WTC11 (cell line): ENCODE measurements at places on chromosomes 16 and 17.

DNA sequence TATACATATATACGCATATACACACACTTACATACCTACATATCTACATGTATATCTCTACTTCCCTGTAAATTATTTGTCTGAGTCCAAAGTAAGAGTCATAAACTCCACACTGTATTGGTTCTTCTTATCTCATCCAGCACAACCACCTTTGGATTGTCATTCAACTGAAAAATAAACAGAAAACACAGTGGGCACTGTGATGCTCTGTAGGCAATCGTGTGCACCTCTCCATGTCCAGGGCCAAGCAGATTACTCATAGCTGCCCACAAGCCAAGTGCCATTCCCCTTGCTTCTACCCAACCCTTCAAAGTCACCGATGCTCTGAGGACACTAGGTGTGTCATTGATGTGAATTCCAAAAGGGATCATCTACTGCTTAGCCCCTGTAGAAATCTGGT is 12.9 kb upstream of the TEKT3 start:
- peaks cover 25% of the 10 kb centered on the region for H3K27me3 ChIP-seq
- H3K27ac ChIP-seq, result no peak overlapping the region
- no peak overlapping the region for H3K4me3 ChIP-seq
- H3K4me1 ChIP-seq, result peaks cover 7% of the 10 kb centered on the region

- no peak for DNase-seq
- no peaks in the 10 kb centered on the region for H3K36me3 ChIP-seq
- H3K4me1 ChIP-seq, result no peaks in the 10 kb centered on the region
- no peak overlapping the region for H3K4me3 ChIP-seq
- H3K27me3 ChIP-seq, result no peaks in the 10 kb centered on the region
- H3K27ac ChIP-seq, result no peak overlapping the region
Measured at GRCh38 chr16:77307426-77308162, 108.4 kb downstream of the SYCE1L start.

DNA sequence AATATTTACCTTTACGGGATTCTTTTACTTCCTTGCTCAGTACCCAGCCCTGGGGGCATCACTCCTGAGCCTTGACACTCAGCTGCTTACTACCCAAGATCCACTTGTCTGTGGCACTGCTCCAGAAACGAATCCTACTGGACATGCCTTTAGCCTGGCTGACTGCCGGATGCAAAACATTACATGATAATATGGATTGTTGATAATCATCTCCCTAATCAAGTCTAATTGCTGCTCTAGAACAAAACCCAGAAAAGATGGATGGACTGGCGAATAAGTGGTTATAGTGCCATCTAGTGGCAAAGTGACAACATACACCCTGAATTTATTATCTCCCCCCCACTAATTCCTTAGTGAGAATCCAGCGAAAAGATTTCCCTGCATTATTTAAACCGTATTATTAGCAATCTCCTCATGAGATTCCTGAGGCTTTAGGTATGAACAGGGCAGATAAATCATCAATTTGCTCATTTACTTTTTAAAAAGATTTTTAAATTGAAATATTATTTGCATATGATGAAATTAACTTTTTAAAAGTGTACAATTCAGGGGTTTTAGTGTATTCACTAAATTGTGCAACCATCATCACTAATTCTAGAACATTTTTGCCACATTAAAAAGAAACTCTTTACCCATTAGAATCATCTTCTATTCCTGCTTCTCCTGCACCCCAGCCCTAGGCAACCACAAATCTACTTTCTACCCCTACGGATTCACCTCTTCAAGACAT is 61.6 kb downstream of the RGS9 start:
- DNase-seq, result no peak
- no peaks in the 10 kb centered on the region for H3K36me3 ChIP-seq
- no peak overlapping the region for H3K27ac ChIP-seq
- H3K4me1 ChIP-seq, result 0 out of 2 replicates have a peak, but pooled peaks cover 3% of the 10 kb centered on the region

DNA sequence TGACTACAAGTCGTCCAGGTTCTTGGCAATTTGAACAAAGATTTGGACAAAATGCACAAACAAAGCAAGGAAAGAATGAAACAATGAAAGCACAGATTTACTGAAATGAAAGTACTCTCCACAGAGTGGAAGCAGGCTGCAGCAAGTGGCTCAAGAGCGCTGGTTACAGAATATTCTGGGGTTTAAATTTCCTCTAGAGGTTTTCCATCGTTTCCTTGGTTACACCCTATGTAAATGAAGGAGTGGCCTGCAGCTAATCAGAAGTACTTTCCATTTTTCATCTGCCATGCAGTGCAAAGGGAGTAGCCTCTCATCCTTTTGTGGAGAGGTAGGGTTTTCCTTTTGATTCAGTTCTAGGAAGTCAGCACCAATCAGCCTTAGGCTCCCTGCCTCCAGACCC is 11.8 kb downstream of the STXBP4 start:
- DNase-seq, result no peak
- H3K4me3 ChIP-seq, result no peak overlapping the region
- H3K27me3 ChIP-seq, result no peaks in the 10 kb centered on the region
- H3K4me1 ChIP-seq, result no peaks in the 10 kb centered on the region

DNA sequence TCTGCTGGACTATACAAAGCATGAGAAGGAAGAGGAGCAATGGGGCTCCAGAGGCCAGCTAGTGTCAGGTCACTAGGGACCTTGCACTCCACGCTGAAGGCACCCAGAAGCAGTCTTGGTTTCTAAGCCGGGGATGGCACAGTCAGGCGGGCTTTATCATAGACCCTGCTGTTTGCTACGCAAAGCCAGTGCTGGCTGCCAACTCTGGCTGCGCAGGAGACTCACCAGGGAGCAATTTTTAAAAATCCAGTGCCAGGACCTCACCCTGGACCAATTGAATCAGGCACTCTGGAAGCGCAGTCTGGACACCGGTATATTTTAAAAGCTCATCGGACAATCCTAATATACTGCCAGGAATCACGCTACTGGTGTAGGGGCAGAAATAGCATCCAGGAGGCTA is 368.5 kb upstream of the XYLT1 start:
- no peak for DNase-seq
- peaks cover 21% of the 10 kb centered on the region for H3K4me1 ChIP-seq
- H3K4me3 ChIP-seq, result no peak overlapping the region
- no peak overlapping the region for H3K27ac ChIP-seq
- H3K27me3 ChIP-seq, result no peaks in the 10 kb centered on the region

- DNase-seq, result no peak
- peaks cover 9% of the 10 kb centered on the region for H3K4me1 ChIP-seq
- no peak overlapping the region for H3K4me3 ChIP-seq
- H3K27ac ChIP-seq, result no peak overlapping the region
Measured at GRCh38 chr16:1356061-1356900, 4.5 kb downstream of the GNPTG start.

- DNase-seq, result no peak
- H3K4me3 ChIP-seq, result no peak overlapping the region
- H3K36me3 ChIP-seq, result no peaks in the 10 kb centered on the region
- H3K27ac ChIP-seq, result no peak overlapping the region
- H3K27me3 ChIP-seq, result no peaks in the 10 kb centered on the region
Measured at GRCh38 chr17:9273428-9274391, 252.4 kb downstream of the NTN1 start.

DNA sequence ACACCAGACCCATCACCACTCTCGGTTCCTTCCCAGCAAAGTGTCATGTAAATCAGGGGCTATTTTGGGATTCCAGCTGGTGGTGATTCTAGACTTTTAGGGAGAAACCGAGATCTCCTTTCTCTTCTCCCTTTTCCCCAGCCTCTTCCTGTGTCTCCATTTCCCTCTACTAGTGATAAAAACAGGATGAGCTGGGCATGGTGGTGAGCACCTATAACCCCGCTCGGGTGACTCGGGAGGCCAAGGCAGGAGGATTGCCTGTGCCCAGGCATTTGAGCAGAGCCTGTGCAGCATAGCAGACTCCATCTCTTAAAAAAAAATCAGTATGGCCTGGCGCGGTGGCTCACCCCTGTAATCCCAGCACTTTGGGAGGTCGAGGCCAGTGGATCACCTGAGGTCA is 6.1 kb downstream of the TBX21 start:
- no peaks in the 10 kb centered on the region for H3K4me1 ChIP-seq
- H3K27me3 ChIP-seq, result peaks cover 42% of the 10 kb centered on the region
- DNase-seq, result no peak

DNA sequence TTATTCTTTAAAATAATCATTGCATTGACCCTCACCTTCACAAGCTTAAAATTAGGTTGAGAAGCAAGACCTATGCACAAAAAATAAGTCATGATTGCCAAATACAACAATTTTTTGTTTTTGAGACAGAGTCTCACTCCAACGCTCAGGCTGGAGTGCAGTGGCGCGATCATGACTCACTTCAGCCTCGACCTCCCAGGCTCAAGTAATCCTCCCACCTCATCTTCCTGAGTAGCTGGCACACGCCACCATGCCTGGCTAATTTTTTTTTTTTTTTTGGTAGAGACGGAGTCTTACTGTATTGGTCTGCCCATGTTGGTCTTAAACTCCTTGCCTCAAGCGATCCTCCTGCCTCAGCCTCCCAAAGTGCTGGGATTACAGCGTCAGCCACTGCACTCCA is 24.2 kb downstream of the ZNF652 start:
- H3K4me3 ChIP-seq, result no peak overlapping the region
- no peaks in the 10 kb centered on the region for H3K27me3 ChIP-seq
- peaks cover 16% of the 10 kb centered on the region for H3K4me1 ChIP-seq
- H3K36me3 ChIP-seq, result no peaks in the 10 kb centered on the region

DNA sequence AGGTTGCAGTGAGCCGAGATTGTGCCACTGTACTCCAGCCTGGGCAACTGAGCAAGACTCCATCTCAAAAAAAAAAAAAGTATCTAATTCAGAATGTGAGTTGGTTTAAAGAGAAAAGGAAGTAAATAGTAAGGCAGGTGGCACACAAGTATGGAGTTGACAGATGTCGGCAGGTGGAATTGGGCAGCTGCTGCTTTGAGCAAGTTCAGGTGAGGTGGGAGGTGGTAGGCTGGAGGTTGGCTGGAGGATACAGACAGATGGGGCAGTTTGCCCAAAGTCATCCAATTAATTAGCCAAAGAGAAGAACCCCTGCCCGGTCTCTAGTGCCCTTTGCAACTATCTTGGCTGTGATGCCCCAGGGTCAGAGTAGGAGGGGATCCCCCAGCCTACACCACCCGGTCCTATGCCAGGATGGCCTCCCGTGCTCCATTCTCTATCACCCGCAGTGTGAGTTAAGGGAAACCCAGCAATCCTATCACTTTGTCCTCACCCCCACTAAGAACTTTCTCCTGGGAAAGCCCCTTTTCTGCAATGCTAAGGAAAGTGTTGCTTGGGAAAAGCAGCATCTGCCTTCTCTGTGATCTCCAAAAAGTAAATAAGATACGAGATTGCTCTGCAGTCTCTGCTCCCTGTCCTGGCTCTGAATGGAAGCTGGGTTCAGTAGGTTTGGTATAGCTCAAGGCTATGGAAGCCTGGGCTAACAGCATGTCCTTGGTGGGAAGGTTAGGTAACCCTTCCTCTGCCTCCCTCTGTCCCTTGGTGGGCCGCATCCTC is 32.2 kb downstream of the SLC12A3 start:
- no peaks in the 10 kb centered on the region for H3K4me1 ChIP-seq
- H3K4me3 ChIP-seq, result no peak overlapping the region
- DNase-seq, result no peak
- no peak overlapping the region for H3K27ac ChIP-seq
- no peaks in the 10 kb centered on the region for H3K27me3 ChIP-seq

GRCh38 chr17:75892556-75893224 is 4.1 kb downstream of the TRIM65 start:
- peaks cover 7% of the 10 kb centered on the region; the same call in 1 of the 2 replicates for H3K36me3 ChIP-seq
- DNase-seq, result no peak
- peaks cover 24% of the 10 kb centered on the region for H3K4me1 ChIP-seq
- no peak overlapping the region for H3K4me3 ChIP-seq
- no peaks in the 10 kb centered on the region for H3K27me3 ChIP-seq

- no peaks in the 10 kb centered on the region for H3K36me3 ChIP-seq
- peaks cover 3% of the 10 kb centered on the region; the same call in 1 of the 2 replicates for H3K27me3 ChIP-seq
- peaks cover 15% of the 10 kb centered on the region for H3K4me1 ChIP-seq
- H3K4me3 ChIP-seq, result peak overlapping the region; percentile 70
Measured at GRCh38 chr17:8894202-8894671, 26.8 kb upstream of the PIK3R6 start.

GRCh38 chr16:30731411-30731810 is 16.8 kb upstream of the PHKG2 start:
- peaks cover 12% of the 10 kb centered on the region for H3K4me1 ChIP-seq
- no peaks in the 10 kb centered on the region for H3K27me3 ChIP-seq
- no peak overlapping the region for H3K4me3 ChIP-seq
- DNase-seq, result no peak
- no peak overlapping the region for H3K27ac ChIP-seq

DNA sequence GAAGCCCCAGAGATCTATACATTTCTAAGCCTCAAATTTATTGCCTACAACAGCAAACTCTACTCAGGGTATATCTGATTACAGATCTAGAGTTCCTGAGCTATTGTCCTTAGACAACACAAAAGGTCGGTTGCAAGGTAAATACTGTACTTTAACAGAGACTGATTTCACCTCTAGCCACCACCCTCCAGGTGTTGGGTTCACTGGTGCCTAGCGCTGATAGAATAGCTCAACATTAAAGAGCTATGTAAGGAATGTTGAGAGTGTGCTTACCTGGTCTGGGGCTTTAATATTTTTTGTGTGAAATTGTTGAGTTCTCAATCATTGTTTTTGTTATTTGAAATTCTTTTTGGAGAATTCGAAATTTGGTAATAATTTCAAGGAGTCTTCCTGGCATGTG is 277.0 kb upstream of the PSMD7 start:
- no peak overlapping the region for H3K27ac ChIP-seq
- peaks cover 11% of the 10 kb centered on the region for H3K27me3 ChIP-seq
- no peak overlapping the region for H3K4me3 ChIP-seq
- DNase-seq, result no peak
- no peaks in the 10 kb centered on the region for H3K36me3 ChIP-seq

GRCh38 chr17:41870627-41871026 is 5.4 kb upstream of the KLHL11 start:
- peaks cover 83% of the 10 kb centered on the region for H3K36me3 ChIP-seq
- H3K4me1 ChIP-seq, result peaks cover under 1% of the 10 kb centered on the region; the same call in 1 of the 2 replicates
- no peaks in the 10 kb centered on the region for H3K27me3 ChIP-seq
- H3K4me3 ChIP-seq, result no peak overlapping the region
- DNase-seq, result no peak

DNA sequence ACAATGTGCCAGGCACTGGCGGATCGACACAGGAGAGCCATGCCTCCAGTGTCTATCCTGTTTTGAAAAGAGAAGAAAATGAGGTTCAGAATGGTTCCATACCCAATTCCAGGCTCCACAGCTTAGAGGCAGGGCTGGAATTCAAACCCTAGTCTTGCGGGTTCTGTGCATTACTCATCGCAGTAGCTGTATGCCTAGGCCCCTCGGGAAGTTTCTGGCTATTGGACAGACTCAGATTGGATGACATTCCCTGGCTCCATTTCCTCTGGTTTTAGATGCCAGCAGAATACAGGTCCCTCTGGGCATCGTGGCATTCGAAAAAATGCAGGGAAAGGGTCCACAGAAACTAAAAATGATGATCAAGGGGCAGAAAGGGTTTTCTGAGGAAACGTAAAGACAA is 184.7 kb downstream of the COPRS start:
- no peak overlapping the region for H3K4me3 ChIP-seq
- DNase-seq, result no peak
- H3K27me3 ChIP-seq, result peaks cover 8% of the 10 kb centered on the region
- H3K4me1 ChIP-seq, result no peaks in the 10 kb centered on the region
- H3K36me3 ChIP-seq, result peaks cover 10% of the 10 kb centered on the region
